BE2C (cell line): ENCODE measurements at places on chromosomes 5 and 9.
A peak's percentile ranks its signal among the peaks of the same experiment; 100 is the strongest.

DNA sequence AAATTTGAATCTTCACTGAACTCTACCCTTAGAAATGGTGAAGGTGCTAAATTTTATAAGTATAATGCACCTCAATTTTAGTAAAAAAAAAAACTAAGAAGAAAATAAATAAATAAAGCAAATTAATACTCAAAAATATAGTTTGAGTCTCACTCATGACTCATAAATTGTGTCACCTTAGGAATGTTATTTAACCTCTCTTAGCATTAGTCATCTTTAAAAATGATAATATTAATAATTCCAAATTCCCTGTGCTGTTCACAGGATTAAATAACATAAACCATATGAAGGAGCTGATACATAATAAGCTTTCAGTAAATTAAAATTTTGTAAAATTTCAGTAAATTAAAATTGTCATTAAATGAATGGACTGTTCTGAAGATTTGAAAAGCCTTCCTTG, 339.8 kb upstream of the RGMB start:
- DNase-seq: no peak

- peak; percentile 13 for DNase-seq
Observed at GRCh38 chr9:26077860-26078259, 399.6 kb upstream of the TUSC1 start.

DNA sequence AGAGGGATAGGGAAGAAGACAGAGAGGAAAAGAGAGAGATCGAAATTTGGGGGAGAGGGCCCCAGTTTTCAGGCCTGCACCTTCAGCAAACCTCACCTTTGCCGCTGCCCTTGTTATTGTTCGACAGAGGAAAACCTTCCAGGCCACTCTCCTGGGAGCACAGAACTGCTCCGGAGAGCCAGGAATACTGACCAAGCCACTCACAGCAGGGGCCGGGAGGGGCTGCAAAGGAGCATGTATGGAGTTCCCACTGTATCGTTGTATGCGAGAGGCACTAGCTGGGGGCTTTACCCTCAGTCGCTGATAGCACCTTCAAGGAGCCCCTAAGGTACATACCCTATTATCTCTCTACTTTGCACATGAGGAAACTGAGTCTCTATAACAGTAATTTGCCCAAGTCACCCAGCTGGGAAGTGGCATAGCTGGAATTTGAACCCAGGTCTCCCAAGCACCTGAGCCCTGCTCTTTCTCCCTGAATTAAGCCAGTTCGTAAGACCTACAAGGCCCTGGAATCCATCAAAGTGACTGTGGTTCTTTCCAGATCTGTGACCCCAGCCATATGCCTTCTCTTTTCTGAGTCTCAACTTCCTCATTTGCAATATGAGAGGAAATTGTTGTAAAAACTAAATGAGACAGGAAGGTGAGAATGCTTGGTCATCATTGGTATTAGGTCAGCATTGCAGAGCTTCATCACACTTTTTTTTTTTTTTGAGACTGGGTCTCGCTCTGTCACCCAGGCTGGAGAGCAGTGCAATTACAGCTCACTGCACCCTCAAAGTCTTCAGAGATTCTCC, 21.0 kb upstream of the FOXE1 start:
- no peak for DNase-seq

GRCh38 chr5:143445776-143446175, 42.3 kb upstream of the NR3C1 start:
- no peak for DNase-seq

DNA sequence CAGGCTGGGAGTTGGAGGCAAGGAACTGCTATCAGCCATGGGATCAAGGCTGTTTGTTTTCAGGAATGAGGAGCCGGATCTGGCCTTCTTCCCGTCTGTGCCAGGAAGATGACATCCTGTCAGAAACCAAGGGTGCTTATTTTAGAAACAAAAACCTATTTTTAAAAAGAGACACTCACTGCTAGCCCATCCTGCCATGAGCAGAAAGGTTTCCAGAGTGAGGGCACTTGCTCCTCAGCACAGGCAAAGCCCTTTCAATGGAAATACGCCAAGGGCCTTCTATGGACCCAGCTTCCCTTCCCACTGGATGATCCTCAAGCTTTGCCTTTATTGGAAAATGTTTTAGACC, 132.6 kb upstream of the FSTL4 start:
- no peak for DNase-seq

DNA sequence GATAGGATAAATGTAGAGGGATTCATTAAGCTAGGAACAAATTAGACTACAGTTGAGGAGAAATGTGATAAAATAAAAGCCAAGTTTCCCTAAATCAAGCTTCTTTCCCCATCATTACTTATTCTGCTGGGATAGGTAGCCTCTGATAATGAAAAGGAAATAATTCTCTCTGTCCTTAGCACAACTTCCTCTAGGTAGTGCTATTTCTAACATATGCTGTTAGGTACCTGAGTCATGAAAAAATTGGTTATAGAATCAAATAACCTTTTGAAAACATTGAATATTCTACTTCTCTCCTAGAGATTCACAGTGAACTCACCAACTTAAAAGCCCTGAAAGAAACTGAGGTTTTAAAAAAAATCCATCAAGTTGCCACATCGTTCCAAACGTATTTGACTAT, 1793.1 kb downstream of the EFNA5 start:
- no peak for DNase-seq
